ENCODE measurements at places on chromosomes 2 and 18.

- DNase-seq, result no peak
Measured at GRCh38 chr2:194559964-194560363, 1097.1 kb upstream of the SLC39A10 start.

GRCh38 chr2:165635532-165635931 lies 158.5 kb downstream of the GALNT3 start:
- no peak for DNase-seq

GRCh38 chr2:191451116-191451515 lies 205.9 kb downstream of the MYO1B start:
- no peak for DNase-seq

GRCh38 chr2:169050476-169051240 lies 18.7 kb upstream of the DHRS9 start:
- DNase-seq, result no peak

DNA sequence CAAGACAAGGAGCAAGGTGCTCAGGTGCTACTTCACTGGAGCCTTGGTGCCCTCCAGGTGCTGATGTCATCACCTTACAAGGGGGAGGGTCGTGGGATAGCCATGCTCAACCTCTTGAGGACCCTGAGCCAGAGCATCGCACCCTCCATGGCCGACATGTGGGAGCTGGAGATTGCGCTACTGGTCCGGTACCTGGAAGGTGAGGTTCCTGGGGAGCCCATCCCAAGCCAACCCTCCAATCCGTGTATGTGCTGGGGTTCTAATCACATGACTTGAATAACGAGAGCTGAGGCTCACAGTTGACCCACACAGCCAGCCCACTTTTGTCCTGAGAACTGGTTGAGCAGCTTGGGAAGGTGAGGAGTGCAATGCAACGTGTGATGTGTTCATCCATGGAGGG lies 25.9 kb downstream of the MROH2A start:
- DNase-seq, result no peak

Measured in effector CD8-positive, alpha-beta T cell (primary cell).